ENCODE measurements at places on chromosomes 16 and 17.

GRCh38 chr17:72587773-72588511, 467.1 kb downstream of the SOX9 start:
- no peak for DNase-seq

DNA sequence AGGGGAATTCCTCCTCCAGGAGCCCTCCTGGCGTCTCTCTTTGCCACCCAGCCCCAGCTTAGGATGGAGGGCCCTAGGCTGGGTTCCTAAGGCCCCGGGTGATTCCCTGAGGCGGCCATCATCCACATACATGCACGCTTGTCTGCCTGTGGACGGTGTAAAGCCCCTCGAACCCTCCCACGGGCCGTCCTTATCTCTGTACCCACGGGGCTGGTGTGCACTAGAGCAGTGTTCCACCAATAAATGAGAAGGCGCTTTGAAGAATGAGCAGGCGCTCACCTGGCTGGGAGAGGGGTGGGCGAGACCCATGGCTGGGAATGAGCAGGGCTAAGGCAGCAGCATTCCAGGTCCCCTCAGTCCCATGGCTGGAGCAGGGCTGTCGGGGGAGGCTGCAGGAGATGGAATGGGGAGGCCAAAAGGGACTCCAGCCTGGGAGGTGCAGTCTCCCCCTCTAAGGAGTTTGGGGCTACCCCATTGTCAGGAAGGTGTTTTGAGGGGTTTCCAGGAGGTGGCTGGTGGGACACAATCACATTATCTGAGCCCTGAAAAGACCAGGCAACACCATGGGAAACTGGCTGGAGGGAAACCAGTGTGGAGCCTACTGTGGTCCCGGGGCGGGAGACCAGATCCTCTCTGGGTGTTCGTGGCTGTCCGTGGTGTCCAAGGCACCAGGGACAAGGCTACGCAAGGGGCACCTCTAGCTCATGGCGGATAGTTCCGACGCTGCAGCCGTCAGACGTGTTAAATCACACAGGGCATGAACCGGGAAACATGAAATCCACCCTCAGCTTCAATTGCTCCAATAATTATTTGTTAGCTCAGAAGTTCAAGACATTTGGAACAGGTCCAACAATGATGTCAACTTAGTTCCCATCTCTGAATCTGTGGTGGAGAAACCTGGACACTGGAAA, 87.5 kb upstream of the DNAH17 start:
- DNase-seq, result no peak

DNA sequence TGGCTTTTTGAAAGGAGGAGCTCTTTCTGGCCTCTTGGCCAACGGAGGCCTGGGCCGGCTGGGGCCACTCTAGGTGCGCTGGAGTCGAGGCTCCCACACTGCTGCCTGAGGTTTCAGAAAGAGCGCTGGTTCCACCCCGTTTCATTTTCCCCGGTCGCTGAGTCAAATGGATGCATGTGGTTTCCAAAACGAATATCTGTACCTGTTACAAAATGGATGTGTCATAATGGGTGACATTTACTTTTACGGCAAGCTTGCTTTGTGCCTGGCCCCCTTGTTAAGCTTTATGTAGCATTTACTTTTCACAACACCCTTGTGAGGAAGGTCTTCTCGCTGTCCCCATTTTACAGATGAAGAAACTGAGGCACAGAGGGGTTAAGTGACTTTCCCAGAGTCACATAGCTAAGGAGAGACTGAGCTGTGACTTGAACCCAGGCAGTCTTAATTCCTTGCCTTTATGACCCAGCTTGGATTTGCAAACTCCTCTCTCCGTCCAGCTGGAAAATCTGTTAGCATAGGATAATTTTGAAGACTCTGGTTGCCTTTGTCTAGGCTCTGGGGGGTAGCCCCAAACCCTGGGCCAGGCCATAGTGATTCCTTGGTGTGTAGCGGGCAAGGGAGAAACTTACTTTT, 10.6 kb downstream of the KSR1 start:
- DNase-seq, result peak; percentile 58

DNA sequence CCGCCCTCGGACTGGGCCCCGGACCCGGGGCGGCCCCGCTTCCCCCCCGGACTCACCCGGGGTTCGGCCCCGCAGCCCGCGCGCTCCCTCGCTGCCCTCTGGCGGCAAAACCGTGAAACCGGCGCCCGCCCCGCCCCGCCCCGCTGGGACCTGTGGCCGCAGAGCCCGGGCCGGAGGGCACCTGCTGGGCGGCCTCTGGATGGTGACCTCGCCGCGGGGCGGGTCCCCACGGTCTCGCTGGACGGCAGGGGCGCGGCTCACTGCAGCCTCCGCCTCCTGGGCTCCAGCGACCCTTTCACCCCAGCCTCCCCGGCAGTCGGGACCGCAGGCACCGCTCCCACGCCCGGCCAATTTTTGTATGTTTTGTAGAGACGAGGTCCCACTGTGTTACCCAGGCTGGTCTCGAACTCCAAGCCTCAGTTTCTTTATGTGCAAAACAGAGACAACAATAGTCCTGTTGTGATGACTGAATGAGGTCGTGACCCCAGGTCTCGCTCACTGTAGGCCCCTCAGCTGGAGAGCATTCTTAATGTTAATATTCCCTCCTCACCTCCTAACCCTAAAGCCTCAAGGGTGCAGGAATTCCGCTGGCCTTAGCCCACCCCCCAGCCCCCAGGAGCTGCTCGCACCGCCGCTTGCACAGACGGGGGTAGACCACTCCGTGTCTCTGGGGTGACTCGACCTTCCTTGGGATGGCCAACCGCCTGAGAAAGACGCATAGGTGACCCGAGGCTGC, 33.7 kb upstream of the RPH3AL start:
- DNase-seq, result peak; percentile 61

GRCh38 chr17:28518132-28518531, 12.0 kb downstream of the FOXN1 start:
- DNase-seq, result no peak

DNA sequence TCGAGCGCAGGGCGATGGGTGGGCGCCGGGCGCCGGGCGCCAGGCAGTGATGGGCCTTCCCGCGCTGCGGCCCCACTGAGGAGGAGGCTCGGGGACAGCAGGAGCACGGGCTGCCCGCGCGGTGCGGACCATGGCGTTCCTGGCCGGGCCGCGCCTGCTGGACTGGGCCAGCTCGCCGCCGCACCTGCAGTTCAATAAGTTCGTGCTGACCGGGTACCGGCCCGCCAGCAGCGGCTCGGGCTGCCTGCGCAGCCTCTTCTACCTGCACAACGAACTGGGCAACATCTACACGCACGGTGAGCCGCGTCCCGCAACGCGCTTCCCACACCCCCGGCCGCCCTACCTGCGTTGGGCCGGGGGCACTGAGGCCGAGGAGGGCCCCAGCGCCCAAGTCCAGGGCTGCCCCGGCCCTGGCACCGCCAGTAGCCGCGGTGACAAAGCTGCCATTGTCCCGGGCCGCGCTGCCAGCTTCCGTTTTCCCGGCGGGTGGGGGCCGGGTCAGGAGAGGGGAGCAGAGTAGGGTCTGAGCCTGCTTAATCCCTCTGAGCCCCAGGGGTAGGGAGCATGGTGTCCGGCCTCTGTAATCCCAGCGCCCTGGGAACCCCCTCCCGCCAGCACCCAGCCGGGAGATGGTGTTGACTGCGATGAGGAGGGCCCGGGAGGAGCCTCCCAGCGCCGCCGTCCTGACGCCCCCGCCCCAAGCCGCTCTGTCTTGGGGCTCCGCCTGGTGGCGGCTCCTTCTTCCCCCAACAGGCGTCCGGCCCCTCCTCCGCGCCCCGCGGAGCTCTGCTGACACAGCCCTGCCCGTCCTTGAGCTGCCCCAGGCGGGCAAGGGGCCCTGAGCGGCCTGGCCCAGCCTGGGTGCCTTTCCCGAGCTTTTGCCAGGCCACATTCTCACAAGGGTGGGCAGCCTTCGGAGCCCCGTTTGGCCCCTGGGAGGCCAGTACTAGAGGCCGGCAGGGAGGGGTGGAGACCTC, 685 bp downstream of the PAQR4 start:
- peak; percentile 79 for DNase-seq

GRCh38 chr16:75628351-75628750, 5.3 kb upstream of the ADAT1 start:
- DNase-seq, result no peak

- DNase-seq, result no peak
Measured at GRCh38 chr17:27157898-27158297, 136.0 kb upstream of the WSB1 start.

GRCh38 chr17:81903415-81903831, 1.4 kb downstream of the NPB start:
- no peak for DNase-seq

- DNase-seq, result no peak
Measured at GRCh38 chr17:57624386-57624785, 120.7 kb downstream of the CCDC182 start.

- DNase-seq, result no peak
Measured at GRCh38 chr16:23608194-23608593, 12.1 kb upstream of the NDUFAB1 start.

GRCh38 chr17:60164697-60165096, 14.9 kb downstream of the CA4 start:
- DNase-seq, result no peak

DNA sequence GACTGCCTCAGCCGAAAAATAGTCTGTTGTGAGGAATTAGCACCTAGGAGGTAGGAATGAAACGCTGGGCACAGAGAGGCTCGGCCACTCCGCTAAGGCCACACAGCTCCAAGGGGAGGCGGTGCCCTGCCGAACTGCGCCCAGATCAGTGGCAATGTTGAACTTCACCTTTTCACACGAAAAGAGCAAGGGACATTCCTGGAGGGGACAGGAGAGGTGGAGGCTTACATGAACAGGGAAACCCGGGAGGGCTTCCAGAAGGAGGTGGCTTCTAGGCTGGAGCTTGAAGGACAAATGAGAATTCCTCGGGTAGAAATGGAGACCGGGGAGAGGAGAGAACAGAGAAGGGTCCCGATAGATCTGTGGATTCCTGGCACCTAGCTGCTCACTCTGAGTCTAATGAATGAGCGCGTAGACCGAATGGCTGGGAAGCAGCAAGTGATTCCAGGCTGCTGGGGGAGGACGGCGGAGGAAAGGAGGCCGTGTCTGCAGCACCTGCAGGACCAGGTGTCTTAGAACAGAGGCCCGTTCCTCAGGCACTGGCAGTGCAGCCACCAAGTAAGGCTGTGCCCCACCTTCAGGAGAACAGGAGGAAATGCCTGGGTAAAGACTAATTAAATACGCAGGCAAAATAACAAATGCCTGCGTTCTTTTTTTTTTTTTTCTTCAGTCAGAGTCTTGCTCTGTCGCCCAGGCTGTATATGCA, 722 bp upstream of the SLC38A10 start:
- no peak for DNase-seq

DNA sequence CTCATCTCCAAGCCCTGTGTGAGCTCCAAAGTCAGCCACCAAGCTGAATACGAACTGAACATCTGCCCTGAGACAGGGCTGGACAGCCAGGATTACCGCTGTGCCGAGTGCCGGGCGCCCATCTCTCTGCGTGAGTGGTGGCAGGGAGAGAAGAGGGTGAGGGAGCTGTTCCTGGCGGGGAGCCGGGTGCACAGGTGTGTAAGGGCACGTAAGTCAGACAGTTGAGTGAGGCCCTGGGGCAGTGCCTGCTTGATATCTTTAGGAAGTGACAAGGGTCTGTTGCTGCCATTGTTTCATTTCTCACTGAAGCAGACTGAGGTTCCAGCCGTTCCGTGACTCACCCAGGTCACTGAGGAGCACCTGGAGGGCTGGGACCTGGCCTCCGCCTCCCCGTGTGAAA, 12.4 kb downstream of the DEF8 start:
- no peak for DNase-seq

DNA sequence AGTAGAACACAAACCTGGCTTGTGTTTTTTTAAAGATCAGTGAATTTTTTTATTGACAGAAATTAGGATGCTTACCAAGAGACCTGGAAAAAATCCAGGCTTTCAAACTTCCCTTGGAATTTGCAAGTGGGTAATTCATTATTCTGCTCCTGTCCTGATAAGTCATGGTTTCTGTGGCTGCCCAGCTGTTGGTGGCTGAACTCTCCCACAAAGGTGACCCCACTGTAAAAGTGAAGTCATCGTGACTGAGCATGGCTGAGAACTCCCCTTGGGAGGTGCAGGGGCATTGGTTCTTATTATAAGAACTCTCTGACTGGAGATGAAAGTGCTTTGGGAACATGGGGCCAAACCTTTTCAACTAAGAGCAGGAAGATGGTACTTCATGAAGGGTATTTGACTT, 46.6 kb upstream of the TANC2 start:
- no peak for DNase-seq

- DNase-seq, result no peak
Measured at GRCh38 chr17:54196751-54197150, 374.0 kb downstream of the KIF2B start.

- peak; percentile 40 for DNase-seq
Measured at GRCh38 chr17:43576563-43577229, 30.6 kb upstream of the ETV4 start.

DNA sequence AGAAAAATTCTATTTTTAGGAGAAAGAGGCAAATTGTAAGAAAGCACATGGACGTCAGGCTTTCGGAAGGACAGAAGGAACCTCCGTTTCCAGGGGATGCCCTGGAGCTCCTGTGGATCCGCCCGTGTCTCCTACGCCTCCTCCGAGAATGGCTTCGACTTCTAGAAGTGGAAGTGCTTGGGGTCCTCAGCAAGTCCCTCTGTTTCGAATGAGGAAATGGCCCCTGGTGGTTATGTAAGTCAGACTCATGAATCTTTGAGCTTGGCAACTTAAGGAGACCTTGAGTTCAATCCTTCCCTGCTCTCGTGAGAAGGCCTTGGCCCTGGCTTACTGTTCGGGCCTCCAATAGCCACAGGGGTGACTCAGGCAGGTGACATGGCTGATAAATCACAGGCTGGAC, 38.9 kb downstream of the COX4I1 start:
- DNase-seq, result no peak

GRCh38 chr17:47987240-47987835, 16.4 kb downstream of the CDK5RAP3 start:
- no peak for DNase-seq

- DNase-seq, result no peak
Measured at GRCh38 chr17:8922928-8923327, 42.6 kb downstream of the PIK3R5 start.

- DNase-seq, result no peak
Measured at GRCh38 chr17:18084256-18084655, 3.5 kb upstream of the DRG2 start.

- no peak for DNase-seq
Measured at GRCh38 chr16:53417976-53418375, 16.3 kb upstream of the RBL2 start.

GRCh38 chr17:57665128-57665527, 80.0 kb downstream of the CCDC182 start:
- no peak for DNase-seq

GRCh38 chr16:24683847-24684493, 45.5 kb upstream of the TNRC6A start:
- no peak for DNase-seq

Measured in stimulated activated CD8-positive, alpha-beta memory T cell treated with anti-CD3 and anti-CD28 coated beads, Interleukin-2, amount 100 ng/mL, for 48 hours (primary cell).